ENCODE measurements at places on chromosomes 13 and 19.

DNA sequence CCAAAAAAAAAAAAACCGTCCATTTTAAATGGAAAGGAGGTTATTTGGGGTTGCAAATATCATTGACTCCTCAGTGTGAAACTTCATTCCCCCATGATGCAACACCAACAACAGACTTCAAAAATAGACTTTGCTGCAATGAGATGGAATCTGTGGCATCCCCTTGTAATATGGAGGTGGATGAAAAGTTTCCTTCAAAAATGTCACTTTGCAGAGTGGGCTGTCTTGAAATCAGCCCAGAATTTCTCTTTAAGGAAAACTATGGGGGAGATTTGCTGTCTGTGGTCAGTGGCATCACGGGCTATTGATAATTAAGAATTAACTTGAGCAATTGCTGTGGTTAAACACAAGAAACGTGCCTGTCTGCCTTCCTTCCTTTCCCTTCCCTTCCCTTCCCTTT, 1.5 kb downstream of the GPR18 start:
- DNase-seq, result no peak

DNA sequence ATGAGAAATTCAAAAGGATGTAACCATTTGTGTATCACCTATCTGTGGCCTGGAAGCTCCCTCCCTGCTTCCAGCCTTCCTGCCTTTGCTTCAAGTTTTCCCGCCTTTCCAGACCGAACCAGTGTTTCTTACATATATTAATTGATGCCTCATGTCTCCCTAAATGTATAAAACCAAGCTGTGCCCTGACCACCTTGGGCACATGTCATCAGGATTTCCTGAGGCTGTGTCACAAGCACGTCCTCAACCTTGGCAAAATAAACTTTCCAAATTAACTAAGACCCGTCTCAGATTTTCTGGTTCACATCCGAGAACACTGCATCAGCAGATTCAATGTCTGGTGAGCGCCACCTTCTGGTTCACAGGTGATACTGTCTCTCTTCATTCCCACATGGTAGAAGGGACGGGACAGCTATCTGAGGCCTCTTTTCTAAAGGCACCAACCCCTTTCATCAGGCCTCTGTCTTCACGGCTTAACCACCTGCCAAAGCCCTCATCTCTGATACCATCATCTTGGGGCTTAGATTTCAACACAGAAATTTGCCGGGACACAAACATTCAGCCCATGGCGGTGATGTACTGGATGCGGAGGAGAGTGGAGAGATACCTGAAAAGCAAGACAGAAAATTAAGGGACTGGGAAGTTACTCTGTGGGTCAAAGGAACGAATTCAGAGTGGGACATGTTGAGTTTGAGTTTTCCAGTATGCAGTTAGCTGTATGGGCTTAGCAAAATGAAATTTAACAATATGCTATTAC, 58.7 kb upstream of the PABPC3 start:
- DNase-seq, result peak; percentile 55

- DNase-seq, result no peak
These were observed 1.5 kb downstream of the CALM3 start for GRCh38 chr19:46602392-46603194.

DNA sequence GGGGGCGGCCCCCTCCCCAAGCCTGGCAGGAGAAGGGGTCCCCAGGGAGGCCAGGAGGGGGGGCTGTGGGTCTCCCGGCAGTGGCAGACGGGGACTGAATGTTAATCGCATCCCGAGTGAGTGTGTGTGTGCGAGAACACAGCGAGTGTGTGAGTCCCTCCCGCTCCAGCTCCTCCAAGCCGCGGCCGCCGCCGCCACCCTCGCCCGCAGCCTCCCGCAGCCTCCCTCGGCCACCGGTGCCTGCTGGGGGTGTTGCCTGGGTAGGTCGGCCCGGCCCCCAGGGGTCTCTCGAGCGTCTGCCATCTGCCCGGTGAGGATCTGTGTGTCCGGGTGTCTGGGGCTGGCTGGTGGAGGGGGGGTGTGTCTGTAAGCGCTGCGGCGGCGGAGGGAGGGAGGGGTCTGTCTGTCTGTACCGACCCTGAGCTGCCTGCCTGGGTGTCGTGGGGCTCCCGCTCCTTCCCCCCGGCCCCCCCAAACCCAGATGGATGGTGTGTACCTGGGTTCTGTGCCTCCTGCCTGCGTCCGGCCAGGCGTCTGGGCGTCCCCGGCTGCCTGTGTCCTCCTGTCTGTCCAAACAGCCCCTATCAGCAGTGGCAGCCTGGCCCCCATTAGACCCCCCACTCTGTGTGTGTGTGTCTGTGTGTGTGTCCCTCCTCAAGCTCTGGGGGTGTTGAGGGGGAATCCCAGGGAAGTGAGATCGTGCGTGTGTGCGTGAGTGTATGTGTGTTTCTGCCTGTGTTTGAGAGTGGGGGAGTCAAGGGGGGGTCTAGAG, at the start of gene GRIN2D:
GRIN2D (plus strand) TSS at position 110 of the 772 bp plus-strand sequence. CDS start 4,725 bp downstream, outside the sequence.
- peak; percentile 19 for DNase-seq

GRCh38 chr13:99344610-99345208, 37.5 kb upstream of the GPR183 start:
- DNase-seq, result no peak

DNA sequence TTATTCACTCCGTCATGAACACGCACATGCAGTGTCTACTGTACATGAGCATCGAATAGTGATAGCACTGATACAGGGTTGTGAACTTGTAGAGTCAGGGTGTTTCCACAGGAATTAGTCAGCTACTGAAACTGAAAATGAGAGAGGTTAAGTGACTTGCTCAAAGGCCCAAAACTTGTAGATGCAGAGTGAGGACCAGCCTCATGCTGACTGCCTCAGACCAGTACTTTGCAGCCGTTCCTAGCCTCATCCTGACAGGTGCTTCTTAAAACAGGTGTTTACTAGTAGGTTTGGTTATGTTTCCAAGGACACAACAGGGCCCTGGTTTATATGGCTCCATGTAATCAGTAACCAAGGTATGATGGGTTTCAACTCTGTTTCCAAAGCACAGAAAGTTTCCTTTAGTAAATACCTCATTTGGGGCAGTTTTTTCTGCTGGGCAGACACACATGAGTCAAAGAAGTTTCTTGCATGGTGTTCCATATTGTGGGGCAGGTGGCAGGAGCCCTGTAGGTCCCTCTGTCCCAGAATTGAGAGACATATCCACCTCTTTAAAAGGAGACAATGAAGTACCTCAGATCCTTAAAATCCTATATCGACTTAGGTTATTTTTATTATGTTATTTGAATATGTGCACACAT, 16.0 kb downstream of the FGF9 start:
- DNase-seq, result no peak

- DNase-seq, result no peak
These were observed 358.1 kb downstream of the MYO16 start for GRCh38 chr13:108987517-108987916.

GRCh38 chr19:45311621-45312020, 11.1 kb downstream of the CKM start:
- DNase-seq, result no peak

GRCh38 chr13:62512194-62513141, 1096.8 kb upstream of the PCDH20 start:
- peak; percentile 8 for DNase-seq

- DNase-seq, result peak; percentile 41
These were observed 111.4 kb downstream of the CCNA1 start for GRCh38 chr13:36543671-36544070.

DNA sequence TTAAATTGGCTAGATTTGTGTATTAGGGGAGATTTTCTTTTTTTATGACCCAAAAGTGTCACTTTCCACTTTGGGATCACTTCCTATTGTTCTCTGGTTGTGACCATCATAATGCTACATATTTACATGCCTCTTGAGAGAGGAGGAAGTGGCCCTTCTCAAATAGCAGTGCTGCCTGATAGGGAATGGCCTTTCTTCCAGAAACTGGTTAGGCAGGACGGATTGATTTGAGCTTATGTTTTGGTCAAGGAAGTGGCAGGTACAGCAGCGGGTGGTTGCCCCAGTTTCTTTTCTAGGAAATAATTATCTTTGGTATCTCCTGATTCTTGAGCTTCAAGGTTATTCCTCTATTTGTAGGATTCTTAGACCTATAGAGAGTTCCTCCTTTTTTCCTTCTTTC, 21.9 kb upstream of the WTIP start:
- no peak for DNase-seq

DNA sequence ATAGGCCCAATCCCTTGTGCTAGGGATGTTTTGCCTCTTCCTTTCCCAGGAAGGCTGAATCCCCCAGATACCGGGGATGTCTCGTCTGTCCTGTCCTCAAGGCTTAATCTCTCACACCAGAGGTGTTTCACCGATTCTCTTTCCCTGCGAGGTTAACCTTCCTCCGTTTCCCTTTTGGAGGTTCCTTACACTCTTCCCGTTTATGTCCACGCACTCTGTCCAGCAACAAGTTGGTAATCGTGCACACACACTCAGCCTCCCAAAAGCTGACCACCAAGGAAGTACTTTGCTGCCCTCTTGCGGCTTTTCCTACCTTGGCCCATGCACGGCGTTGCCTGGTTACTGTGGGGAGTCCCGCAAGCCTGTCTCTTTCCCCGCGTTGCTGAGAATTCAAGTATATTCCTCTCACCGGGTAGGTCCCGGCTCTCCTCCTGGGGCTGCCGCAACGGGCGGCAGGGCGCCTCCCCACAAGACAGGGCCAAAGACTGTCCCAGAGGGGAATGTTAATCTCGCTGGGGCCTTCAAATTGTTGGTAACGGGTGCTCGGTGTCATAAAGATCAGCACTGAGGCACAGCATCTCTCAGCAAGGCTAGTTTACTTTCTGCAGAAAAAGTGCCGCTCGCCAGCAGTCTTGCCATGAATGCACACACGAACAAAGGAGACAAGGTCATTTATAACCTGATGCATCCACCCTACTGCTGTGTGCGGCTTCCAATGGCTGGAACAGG, 36.7 kb upstream of the CD177 start:
- DNase-seq, result no peak

DNA sequence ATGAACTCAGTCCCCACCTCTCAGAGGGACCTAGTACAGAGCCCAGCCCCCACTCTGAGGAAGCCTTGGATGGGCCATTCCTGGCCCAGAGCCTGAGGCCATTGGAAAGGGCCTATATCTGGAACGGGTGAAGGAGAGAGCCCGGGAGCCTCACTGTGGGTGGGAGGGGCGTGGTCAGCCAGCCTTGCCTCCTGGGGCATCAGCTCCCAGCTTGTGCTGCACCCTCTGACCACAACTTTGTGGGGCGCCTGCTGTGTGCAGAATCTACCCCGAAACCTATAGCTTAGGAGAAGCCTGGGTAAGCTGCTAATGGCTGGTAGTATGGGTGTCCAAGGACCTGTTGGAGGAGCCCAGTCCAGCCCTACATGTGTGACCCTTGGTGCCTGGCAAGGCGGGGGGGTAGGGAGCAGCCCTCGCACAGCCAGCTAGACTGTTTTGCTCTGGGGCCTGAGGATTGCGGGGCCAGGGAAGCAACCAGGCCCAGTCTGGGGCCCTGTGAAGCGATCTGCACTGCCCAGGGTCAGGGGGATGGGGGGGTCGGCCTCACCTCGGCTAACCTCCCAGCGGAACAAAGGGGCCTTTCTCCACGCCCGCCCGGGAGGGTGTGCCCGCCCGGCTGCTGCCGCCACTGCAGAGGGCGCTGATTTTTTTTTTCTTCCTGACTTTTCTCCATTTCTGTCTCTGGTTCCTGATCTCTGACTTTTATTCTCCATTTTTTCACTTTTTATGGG, 42.3 kb downstream of the LYL1 start:
- DNase-seq, result no peak

GRCh38 chr19:48543121-48543710, 8.8 kb upstream of the SULT2B1 start:
- no peak for DNase-seq

DNA sequence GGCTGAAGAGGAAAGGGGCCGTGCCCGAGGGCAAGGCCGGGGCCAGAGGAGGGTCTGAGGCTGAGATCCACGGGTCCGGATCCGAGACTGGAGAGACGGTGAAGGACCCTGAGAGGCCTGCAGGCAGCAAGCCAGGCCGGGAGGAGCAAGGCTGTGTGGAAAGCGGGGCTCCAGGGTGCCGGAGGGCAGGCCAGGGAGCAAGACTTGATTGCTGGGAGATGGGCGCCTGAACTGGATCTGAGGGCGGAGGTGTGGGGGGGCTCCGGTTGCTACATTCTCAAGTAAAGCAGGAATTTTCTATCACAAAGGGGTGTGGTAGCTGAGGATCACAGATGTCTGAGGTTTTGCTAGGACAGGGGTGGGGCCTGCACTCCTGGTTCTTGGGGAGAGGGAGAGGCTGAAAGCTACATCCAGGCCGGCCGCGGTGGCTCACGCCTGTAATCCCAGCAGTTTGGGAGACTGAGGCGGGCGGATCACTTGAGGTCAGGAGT, 3.8 kb downstream of the MAMSTR start:
- no peak for DNase-seq

GRCh38 chr19:4295972-4296771, 6.0 kb downstream of the TMIGD2 start:
- peak; percentile 63 for DNase-seq

DNA sequence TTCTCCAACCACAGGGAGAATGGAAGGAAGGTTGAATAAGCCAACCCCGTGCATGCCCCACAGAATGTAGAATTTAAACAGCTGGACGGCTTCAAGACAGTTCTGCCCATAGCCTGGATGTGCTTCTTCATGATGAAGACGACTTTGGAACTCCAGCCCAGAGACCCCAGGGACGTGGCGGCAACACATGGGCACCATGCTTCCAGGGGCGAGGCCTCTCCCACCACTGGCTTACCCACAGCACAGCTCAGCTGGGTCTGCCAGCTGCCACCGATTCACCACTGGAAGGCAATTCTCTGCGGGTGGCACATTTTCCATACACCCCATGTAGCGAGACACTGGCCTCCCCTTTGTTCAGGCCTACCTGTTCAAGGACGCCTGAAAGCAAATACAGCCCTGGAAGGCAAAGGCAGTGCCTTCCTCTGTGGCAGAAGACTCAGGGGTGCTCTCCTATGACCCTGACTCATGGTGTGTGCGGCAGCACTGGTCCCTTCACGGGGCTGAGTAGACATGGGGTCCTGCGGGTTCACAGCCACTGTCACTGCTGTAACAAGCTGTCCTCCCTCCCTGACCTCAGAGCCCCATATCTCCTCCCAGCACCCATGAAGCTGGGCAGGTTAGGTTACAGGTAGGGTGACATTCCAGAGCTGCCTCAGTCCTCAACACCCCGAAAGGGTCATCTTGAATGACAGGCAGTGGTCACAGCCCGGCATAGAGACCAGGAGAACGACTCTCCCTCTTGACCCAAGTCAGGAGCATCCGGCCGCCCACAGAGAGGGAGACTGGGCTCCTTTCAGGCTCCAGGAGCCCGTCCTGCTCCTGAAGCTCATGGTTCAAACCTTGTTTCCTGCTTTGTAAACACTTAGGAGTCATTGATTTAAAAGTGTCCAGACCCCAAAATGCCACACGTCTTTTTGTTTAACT, 72.7 kb downstream of the SPACA7 start:
- DNase-seq, result peak; percentile 77

All from NCI-H345 (cell line).